PC-9 (cell line): ENCODE measurements at places on chromosomes 16 and 17. TPM values are rescaled to one million over a fixed set of nuclear protein-coding genes. Genes with fewer than 3 reads are reported as not detected.

DNA sequence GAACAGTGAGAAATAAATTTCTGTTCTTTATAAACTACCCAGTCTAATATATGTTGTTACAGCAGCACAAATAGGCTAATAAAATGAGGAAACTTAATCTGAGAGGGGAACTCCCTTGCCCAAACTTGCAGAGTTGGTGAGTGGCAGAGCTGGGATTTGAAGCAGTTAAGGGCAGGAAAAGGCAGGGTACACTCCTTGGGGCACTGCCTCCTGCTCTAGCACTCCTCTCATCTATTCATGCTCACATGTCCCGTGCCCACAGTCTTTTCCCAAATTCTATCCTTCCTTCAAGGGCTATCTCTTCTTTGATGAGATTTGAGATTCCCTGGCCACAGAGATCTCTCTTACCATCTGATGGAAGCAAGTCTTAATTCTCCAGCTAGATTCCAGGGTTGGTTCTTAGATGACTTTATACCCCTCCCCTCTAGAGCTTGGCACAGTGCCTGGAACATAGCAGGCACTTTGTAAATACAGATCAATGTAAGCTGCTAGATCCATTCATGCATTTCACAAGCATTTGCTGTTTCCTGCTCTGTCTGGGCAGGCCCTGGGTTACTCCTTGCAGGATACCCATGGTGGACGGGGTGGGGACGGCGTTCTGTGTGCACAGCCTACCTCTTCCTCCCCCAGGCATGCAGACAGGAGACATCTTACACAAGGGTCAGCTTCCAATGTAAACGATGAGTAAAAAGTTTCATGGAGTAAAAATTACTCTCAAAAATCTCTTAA, 39.2 kb upstream of the ABCC12 start:
- DNase-seq: peak; percentile 8

NOXO1 gene
- 11.1 and 12.7 TPM in 2 replicates for total RNA-seq

- DNase-seq: peak; percentile 67
Observed at GRCh38 chr17:72466199-72466598, 345.4 kb downstream of the SOX9 start.

- DNase-seq: peak; percentile 64
Observed at GRCh38 chr16:14310519-14310991, 239.4 kb downstream of the MRTFB start.

SEZ6L2 gene
- total RNA-seq: 46.5 and 64.0 TPM in 2 replicates

GRCh38 chr17:17088086-17088485, 45.8 kb downstream of the MPRIP start:
- no peak for DNase-seq

GRCh38 chr16:11946433-11946832, 4.6 kb upstream of the NPIPB2 start:
- DNase-seq: no peak

PABPN1L gene
- total RNA-seq: not detected in 2 replicates

AURKB gene
- 159 and 167 TPM in 2 replicates for total RNA-seq

- no peak for DNase-seq
Observed at GRCh38 chr17:77417575-77417974, 276.8 kb downstream of the SEC14L1 start.

MYH10 gene
- 1.6 and 1.7 TPM in 2 replicates for total RNA-seq

DNA sequence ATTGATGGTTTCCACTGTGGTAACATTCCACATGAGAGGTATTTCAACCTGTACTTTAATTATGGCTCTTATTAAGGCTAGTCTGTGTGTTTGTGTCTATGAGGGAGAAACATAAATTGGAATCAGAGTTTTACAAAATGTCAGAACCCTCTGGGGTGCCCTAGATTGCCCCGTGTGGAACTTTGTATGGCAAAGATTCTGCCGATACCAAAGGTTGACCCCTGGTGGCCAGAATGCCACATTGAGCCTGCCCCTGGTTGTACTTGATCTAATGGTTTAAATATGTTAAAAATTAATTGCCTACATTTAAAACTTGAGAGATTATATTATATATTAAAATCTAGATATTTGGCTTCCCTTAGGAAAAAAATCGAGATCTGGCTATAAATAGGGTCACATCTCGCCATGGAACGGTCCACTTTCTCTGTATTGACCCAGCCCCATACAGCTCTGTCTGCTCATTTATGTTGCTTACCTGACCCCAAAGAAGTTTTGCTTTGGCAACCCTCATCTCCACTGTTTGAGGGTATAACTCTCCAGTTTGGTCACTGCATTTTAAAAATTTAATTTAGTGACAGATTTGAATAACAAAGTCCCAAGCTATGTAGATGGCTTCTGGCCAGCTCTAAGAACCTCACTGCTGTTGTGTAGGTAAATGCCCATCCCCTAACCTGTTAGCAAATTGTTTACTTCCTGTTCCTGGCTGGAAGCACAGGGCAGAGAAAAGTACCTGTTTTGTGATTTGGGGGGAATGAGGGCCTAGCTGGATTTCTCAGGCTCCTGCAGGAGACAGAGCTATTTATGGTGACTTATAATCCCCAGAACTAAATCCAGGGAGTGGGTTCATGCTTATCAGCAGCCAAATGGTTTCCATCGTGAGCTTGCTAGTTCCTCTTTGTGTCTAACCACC, 95.0 kb downstream of the PLCG2 start:
- DNase-seq: peak; percentile 53

KRTAP2-3 gene
- 0.57 TPM in 1 of 2 replicates, not detected in the other for total RNA-seq
